Activated CD8-positive, alpha-beta memory T cell treated with anti-CD3 and anti-CD28 coated beads for 24 hours (primary cell): ENCODE measurements at places on chromosomes 2 and 18.

GRCh38 chr2:240789051-240789453, 31.0 kb downstream of the KIF1A start:
- no peak for DNase-seq

DNA sequence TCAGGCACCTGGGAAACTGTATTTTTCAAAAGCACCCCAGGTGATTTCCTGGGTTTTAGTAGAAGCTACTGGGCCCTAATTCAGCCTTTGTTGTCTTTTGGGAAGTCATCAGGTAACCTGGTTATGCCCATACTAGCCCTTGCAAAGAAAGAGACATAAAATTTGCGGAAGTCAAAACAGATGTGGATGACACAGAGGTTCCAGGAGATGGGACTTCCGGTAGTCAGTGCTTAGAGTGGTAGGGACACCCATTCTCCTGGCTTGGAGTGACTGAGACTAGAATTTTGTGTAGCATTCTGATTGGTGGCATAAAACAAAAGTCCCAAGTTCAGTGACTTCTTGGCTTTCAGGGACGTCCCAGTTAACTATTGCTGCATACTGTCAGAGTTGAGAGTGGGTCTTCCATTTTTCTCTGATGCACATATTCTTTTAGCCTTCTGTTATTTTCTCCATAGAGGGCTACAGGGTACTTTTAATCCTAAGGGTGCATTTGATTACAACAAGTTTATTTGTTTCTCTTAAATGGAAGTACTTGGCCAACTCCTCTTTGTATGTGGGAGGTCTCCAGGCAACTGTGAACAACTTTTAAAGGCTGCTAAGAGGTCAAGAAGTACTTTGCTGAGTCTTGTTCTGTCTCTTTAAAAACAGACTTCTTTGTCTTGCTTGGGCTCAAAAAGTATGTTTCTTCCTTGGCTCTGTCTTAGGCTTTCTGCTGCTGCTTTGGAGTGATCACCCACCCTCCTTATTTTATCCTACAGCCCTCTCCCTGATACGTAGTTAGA, 8.8 kb downstream of the NAB1 start:
- no peak for DNase-seq

DNA sequence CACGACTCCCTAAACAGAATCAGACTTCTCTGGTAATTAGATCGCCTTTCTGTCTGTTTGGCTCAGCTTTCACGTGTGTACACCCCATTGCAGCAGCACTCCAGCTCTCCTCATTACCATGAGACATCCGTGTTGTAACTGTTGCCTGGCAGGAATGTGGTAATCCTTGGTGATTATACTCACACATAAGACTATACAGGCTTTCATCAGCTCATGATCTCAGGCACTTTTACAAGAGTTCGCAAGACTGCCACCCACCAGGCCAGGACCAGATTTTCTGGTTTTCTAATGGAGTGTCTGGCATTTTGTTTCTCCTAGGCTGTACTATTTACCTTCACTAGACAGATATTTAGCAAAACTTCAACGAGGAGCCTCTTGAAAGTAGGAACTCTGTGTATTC, 50.2 kb downstream of the ACVR1 start:
- no peak for DNase-seq

DNA sequence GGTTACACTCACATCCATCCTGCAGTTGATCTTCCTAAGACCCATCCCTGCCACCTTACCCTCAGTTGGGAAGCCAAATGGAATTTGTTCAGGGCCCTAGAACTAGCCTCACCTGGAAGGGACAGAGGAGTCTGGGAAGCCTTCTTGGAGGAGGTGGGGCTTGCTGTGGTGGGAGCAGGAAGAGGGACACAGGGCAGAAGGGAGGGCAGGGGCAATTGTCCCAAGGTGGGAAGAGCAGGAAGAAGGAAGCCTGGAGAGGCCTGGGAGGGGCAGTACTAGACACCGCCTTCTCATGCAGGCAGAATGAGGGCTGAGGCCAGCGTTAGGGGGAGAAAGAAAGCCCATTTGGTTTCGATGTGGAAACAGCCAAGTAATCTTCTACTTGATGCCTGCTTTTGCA, 34.1 kb upstream of the ASPRV1 start:
- DNase-seq, result peak; percentile 26

DNA sequence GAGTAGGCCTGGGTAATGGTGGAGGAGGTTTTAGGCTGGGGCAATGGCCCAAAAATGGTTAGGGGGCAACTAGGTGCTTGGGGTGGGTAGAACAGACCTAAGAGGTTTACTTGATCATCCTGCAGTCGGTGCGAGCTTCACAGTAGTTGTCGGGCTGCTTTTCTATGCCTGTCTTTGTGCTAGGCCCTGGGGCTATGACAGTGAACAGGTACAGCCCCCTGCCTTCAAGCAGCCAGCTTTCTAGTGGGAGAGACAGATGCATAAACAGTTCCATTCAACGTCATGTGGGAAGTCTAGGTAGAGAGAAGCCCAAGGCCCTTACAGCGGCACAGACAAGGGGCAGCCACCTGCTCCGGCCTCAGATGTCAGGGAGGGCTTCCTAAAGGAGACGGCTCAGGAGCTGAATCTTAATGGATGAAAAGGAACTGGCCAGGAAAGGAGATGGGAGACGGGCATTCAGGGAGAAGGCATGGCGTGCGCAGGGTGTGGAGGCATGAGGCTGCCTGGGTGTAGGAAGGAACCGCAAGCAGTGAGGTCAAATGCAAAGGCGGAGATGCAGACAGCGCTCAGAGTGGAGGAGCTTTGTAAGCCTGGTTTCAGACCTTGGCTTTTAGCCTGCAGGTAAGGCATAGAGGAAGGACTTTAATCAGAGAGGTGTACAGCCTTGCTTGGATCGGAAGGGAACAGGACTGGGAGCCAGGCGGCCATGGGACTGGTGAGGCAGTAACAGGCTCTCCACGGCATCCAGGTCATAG, 6.0 kb downstream of the CTIF start:
- no peak for DNase-seq

GRCh38 chr2:73063909-73064875, 7.3 kb downstream of the SFXN5 start:
- DNase-seq, result no peak

GRCh38 chr2:109117780-109118179, 11.2 kb upstream of the SH3RF3 start:
- DNase-seq, result peak; percentile 30

GRCh38 chr2:25639131-25639530, 34.2 kb downstream of the DTNB start:
- no peak for DNase-seq

DNA sequence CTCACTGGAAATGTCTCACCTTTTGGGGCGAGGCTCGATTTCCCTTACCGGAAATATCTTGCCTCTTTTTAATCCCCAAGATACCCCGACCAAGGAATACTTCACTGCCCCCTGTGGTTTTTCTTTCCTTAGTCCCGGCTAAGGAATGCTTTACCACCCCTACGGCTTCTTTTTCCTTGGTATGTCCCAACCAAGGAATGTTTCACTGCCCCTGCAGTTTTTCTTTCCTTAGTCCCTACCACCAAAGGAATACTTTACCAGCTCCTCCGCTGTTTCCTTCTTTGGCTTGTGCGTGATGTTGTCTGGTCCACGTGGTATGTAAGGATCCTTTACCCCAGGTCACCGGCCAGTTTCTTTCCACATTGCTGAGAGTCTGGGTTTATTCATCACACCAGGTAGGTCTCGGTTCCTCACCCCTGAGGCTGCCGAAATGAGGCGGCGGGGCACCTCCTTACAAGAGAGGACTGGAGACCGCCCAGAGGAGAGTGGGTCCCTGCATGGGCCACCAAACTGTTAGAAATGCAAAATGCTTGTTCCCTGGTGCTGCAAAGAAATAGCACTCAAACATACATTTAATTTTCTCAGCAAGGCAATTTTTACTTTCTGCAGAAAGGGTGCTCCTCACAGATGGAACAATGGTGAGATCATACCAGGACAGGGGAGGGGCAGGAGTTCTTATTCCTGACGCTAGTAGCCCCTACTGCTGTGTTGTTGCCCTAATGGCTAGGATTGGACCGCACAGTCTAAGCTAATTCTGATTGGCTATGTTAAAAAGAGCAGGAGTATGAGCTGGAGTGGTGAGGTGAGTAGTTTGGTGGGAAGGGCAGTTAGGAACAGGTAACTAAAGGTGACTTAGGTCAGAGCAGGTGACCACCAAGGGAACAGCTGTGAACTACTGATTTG, 33.4 kb upstream of the CLASP1 start:
- no peak for DNase-seq

- DNase-seq, result no peak
Measured at GRCh38 chr2:12602661-12603060, 114.1 kb upstream of the TRIB2 start.

DNA sequence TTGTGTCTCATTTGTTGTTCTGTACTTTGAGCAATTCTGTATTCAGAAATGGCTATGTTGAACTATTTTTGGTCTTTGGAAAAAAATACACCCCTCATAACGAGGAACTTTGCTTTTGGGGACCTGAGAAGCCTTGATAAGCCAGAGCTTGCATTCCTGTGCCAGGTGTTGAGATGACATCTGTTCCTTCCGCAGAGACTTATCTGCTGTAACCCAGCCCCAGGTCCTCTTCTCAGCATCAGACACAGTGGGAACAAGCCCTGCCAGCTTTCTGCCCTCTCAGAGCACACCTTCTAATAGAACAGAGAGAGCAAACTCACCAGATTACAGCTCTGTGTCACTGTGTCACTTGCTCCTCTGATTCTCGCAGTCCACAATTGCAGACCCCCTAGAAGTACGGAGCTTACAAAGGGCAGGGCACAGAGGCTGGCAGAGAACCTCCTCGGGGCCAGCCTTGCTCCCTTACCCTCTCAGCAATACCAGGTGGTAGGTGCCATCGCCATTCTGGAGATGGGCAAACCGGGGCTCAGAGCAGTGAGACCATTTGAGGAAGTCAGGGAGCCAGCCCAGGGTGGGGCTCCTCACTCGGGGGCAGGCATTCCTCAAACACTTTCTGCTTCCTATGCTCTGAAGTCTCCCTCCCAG, 97.4 kb downstream of the DDX1 start:
- DNase-seq, result no peak

DNA sequence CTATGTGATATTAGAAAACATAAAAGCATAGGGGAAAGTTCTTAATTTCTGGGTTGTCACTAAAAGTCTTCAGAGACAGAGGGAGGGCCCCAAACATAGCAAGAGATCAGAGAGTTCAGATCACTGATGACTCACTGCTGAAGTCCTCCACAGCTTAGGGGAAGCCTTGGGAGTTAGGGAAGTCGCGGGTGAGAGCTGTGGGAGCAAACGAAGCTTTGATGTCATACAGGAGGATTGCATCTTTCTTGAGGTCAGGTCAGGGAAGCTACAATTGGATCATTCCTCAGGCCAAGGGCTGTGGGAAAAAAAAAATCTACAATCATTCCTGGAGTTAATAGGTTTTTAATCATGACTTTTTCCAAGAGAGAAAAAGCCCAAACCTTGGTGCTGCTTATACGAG, 96.2 kb downstream of the COPS8 start:
- DNase-seq, result no peak

DNA sequence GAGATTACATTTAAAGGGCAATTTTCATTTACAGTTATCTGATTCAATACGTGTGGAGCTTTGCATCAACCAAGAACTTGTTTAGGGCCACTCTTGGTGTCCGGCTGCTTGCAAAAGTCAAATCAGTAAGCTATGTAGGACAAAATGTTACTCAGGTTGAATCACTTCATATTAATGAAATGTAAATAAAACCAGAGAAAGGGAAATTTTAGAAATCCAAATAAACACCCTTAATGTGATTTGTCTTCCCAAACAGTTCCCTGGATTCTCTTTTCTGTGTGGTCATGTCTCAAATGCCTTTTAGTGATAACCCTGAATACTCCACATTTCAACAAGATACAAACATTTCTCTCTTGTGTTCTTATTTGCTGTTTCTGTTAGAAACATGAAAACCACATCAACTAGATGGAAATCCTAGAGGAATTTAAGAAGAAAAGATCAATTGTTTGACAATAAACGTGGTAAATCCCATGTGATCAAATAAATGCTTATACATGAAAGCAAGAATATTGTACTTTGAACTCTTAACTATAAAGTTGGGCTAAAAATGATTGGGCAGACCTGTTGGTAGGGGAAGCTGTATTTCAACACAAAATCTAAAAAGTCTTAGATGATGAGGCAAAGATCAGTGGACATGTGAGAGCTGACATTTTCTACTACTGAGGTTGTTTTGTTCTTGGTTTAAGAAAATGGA, 101.3 kb downstream of the CDC42EP3 start:
- no peak for DNase-seq

DNA sequence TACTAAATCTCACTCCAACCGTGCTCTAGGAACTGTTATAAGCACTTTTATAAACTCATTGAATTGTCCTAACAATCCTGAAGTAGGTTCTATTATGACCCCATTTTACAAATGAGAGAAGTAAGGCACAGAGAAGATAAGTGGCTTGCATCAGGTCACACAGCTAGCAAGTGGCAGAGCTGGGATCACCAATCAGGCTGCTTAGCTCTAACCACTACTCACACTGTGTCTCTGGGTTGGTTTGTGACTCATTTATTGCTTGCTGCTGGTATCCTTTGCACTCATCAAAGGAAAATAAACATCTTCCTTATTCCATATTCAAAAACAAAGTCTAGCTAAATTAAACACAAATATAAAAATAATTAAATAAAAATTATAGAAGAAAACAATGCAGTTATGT, 42.5 kb upstream of the IL1R2 start:
- DNase-seq, result no peak

- no peak for DNase-seq
Measured at GRCh38 chr18:5893956-5894610, 1.2 kb downstream of the TMEM200C start.

GRCh38 chr2:150309311-150310080, 178.0 kb downstream of the RND3 start:
- DNase-seq, result no peak

- no peak for DNase-seq
Measured at GRCh38 chr2:119760956-119761275, 1.2 kb downstream of the PTPN4 start.

GRCh38 chr18:63213331-63213900, 106.2 kb downstream of the BCL2 start:
- peak; percentile 75 for DNase-seq

GRCh38 chr2:234950730-234951663, 820 bp upstream of the SH3BP4 start:
- DNase-seq, result no peak

DNA sequence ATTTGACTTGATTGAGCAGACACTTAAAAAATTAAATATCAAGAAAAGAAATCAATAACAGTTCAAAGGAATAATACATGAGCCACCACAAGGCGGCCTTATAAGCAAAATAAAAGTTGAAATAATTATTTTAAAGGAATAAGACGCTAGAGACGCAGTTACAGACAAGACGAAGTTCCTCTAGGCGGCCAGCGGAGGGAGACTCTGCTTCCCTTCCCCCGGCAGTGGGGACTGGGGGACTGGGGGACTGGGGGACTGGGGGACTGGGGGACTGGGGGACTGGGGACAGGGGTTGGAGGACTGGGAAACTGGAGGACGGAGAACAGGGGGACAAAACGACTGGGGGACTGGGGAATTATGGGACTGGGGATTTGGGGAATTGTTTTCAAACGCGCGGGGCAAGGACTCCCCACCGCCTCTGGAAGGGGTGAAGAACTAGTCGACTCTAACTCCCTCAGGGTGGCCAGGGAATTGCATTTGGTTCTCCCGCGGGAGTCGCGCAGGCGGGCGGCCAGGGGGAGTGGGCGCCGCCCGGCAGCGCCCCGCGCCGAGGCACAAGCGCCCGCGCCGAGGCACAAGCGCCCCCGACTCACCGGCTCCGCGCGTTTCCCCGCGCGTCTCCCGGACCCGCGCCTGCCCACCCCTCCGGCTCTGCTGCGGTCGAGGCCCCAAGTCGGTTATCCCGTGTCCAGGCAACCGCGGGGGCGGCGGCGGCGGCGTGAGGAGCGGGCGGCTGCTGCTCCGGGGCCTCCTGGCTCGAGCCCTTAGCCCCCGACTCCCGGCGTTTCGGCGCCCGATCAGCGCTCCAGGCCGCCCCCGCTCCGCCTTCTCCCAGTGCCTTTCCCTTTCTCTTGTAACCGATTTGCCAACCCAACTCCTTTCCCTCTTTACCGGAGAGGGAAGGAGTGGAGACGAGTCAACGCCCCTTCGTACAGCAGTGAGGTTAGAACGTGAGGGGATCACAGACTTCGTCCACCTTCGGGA, at the start of gene CCDC178:
CCDC178 (minus strand) TSS at position 662 of the 984 bp plus-strand sequence. CDS start 28,633 bp downstream, outside the sequence.
- DNase-seq, result no peak
